Fibroblast of skin of right biceps (primary cell): ENCODE measurements at places on chromosomes 13 and 19.

DNA sequence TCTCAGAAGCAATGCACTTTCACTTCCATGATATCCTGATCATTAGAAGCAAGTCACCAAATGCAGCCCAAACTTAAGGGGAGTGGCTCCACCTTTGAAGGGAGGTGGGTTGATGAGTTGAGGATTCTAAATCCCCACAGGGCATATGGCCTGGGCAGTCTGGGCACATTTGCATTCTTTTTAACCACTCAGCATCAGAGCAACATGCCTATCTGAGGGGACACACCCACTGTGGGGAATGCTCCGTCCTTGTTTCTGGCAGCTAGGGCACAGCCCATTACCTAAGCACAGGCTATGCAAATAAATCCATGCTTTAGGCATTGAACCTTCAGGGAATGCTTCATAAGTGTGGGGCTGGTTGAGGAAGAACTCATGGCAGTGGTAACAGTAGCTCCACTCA lies 12.3 kb upstream of the SACS start:
- DNase-seq: no peak

DNA sequence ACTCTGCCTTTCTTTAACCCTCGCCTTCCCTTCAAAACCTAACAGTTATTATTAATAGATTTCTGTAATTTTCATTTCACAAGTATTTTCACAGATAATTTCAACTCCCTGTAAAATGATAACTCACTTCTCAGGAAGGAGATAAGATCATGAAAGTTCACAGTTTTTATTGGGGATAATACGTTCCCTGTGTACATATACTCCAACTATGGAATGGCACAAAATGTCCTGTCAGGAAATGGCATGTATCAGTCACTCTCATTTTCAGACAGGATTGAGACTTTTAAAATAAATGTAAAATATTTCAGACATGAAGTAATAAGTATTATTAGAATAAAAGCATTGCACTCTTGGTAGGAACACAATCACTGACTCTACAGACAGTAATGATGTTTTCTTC lies 932 bp upstream of the TRAPPC2B start:
- no peak for DNase-seq

- peak; percentile 74 for DNase-seq
These were observed 65.6 kb upstream of the HTR2A start for GRCh38 chr13:46962281-46962941.

- no peak for DNase-seq
These were observed 24.9 kb downstream of the CELF5 start for GRCh38 chr19:3249408-3249807.

DNA sequence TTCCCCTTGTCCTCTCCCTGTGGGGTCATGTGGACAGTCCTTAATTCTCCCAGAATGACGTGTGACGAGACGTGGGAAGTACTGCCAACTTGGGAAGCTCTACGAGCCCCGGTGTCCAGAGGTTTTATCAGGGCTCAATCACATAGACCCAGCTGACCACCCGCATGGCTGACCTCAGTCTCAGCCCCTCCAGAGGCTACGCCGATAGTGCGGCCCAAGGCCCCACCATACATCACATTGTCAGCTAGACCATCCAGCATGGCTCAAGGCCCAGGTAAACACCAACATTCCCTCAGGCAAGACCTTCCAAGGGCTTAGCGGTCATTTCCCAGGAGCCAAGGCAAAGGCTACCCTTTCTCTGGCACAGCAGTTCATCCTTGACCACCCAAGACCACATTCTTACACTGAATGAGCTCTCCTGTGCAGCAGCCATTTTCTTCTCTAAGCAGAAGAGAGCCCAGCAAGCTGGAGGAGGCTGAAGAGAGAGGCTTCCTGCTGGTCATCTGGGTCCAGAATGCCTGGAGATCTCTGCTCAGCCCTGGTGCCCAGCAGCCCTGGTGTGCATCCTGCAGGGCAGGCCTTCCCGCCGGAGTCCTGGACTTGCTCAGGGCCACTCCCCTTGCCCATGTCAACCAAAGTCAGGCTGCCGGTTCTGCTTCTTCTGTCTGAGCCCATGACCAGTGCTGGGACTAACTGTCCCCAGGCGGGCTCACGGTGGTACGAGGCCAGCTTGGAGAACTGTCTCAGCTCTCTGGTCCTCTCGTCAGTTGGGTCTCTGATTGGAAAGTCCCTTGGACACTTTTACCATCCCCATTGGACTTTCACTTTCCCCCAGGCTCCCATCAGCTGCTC lies 7.9 kb upstream of the F10 start:
- DNase-seq: no peak

- no peak for DNase-seq
These were observed 408.6 kb downstream of the LIG4 start for GRCh38 chr13:107806726-107807125.

DNA sequence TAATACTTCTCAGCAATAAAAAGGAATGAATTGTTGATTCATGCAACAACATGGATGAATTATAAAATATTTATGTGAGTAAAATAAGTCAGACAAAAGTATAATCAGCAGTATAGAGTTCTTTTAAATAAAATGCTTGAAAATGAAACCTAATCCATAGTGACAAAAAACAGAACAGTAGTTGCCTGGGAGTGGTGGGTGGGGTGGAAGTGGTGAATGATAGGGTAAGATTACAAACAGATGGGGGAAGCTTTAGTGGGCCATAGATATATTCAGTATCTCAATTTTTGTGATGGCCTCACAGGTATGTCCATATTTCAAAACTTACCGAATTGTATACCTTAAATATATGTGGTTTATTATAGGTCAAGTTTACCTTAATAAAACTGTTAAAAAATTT lies 124.9 kb upstream of the UBL3 start:
- no peak for DNase-seq

GRCh38 chr13:35722458-35723052 lies 246.1 kb upstream of the MAB21L1 start:
- DNase-seq: no peak

GRCh38 chr13:76473552-76474134 lies 412.6 kb downstream of the KCTD12 start:
- peak; percentile 73 for DNase-seq
